ENCODE measurements at places on chromosomes 16 and 17.

DNA sequence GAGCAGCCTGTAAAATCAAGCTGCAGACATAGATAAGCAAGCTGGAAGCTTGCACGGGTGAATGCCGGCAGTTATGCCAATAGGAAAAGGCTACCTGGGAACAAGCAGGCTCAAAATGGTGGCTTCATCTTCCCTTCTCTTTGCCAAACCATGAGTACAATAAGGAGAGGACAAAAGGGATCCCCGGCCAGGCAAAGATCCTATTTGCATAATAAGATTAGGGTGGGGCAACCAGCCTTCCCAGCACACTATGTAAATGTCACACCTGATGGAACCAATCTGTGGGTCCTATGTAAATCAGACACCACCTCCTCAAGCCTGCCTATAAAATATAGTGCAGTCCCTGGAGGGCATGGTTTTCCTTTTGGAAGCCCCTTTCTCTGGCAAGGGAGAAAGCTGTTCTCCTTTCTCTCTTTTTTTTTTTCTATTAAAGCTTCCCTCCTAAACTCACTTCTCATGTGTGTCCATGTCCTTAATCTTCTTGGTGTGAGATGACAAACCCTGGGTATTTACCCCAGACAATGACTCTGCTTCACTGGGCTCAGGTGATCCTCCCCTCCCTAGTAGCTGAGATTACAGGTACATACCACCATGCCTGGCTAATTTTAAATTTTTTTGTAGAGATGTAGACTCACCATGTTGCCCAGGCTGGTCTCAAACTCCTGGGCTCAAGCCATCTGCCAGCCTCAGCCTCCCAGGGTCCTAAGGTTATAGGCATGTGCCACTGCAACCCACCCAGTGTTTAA is 44.2 kb downstream of the PSMD12 start:
- DNase-seq, result no peak

DNA sequence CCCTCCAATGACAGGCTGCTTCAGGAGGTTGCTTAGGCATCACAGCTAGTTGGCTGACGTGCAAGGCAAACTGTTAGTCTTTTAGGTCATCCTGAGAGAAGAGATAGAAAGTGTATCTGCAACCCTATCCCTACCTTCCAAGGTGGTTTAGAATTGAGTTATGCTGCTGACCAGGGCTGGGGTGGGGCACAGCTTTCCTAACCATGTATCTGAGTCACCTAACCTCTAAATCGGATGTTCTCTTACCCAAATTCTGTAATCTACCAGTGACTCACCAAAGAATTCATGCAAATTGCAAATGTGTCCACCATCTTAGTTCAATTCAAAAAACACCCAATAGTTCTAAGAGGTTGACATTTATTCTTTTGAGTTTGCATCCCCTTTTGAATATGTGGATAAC is 107.2 kb upstream of the DYNLRB2 start:
- DNase-seq, result no peak

DNA sequence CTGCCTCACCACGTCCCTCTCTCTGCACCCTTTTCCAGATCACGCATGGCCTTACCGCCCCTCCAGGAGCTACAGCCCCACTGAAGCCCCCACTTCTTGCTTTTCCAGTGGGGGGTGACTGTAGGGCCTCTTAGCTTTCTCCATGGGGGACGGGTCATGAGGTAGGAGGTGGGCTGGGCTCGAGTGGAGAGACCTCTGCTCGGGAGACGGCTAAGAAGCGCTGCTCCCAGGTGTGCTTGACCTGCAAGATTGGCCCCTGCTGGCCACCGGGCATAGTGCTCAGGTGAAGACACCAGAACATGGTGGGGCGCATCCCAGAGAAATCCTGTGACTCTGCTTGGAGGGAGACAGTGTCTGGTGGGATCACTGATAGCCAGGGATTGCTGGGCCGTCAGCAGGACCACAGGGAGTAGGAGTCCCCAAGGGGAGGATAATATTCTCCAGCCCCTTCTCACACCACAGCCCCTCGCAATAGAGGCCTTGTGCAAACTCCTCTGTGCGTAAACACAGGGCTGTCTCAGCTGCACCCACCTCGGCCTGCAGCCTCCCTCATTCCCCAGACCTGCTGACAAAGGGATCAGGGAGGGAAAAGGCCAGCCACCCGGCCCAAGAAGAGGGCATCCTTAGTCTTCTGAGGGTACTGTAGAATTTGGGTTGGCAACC is 8.9 kb upstream of the GALK1 start:
- DNase-seq, result no peak

DNA sequence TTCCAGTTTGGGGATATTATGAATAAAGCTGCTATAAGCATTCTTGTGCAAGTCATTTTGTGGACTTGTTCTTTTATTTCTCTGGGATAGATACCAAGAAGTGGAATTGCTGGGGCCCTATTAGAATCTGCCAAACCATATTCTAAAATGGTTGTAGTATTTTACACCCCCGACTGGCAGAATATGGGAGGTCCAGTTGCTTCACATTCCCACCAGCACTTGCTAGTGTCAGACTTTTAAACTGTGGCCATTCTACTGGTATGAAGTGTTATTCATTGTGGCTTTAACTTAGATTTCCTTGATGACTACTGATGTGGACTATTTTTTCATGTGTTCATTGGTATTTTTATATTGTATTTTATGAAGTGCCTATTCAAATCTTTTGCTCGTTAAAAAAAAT is 18.1 kb upstream of the NUP93 start:
- no peak for DNase-seq

- DNase-seq, result no peak
Observed at GRCh38 chr17:31609996-31610910, 218.8 kb downstream of the RAB11FIP4 start.

DNA sequence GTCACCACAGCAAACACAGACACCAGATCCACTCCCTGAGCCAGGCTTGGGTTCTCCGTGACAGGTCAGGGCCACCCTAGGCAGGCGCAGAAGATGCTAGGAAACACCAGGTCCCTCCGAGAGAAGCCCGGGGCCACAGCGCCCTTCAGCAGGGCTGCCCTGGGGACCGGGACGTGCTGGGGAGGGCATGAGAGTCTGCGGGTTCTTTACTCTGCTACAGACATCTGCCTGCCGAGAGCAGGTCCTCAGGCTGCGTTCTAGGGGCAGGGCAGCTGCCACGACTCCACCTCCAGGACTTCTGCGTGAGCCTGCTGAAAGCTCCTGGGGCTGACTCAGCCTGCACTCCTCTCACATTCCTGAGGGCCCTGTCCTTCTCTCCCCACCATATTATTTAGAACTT is 11.4 kb downstream of the MYLK3 start:
- no peak for DNase-seq

DNA sequence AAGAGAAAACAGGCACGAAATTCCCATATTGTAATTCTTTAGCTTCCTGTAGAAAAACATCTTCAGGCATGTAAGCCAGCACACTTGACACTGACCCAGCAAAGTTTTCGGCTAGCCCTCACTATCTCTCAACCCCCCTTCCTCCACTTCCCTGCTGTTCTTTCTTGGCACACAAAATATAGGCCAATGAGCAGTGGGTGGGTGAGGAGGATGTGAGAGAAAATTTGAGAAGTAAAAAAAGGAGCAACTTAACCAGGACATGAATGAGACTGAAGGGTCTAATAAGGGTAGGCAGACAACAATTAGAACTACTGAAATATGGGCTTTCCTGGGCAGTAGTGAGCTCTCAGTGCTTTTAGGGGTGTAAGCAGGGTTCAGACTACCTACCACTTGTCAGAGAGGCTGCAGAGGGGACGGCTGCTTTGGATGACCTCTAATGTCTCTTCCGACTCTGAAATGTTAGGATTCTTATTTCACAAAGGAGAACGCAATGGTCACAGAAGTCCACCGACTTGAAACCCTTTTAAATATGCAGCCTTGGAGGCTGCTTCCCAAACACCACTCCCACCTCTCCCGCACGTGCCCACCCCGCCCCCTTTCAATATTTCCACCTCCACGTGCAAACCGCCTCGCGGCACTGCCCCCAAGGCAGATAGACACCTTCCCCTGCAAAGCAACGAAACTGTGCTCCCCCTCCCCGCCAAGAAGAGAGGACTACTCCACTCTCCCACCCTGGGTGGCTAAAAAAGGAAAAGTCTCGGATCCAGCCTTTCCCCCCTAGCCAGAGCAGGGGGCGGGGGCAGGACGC is 889 bp downstream of the MBTD1 start:
- no peak for DNase-seq

DNA sequence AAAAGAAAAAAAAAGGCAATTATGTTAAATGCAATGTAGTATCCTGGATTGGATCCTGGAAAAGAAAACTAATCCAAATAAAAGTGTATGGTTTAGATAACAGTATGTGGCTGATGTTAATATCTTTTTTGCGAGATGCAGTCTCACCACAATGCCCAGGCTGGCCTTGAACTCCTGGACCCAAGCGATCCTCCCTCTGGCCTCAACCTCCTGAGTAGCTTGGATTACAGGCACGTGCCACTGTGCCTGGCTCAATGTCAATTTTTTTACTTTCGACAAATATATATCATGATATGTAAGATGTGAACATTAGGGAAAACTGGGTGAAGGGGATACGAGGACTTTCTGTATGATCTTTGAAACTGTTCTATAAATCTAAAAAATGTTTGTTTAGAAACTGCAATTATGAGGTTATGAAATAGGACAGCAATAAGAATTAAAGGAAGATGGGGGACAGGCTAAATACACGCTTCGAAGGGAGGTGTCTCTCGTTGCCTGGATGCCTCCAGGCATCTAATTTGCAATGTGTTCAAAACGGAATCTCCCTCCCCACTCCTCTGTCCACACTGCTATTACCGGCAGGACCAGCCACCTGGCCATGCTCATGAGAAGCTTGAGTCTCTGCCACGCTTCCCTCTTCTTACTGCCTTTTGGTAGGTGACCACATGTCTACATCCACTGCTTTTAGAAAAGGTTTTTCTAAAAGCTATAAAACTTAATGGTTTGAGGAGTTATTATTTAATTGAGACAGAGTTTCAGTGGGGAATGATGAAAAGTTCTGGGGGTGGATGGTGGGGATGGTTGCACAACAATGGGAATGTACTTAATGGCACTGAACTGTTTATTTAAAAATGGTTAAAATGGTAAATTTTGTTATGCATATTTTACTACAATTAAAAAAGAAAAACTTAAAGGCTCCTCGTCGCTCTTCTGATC is 15.2 kb downstream of the UBE2O start:
- no peak for DNase-seq

- DNase-seq, result no peak
Observed at GRCh38 chr17:67164302-67164701, 80.7 kb downstream of the HELZ start.

GRCh38 chr16:21953541-21953902 is 361 bp downstream of the UQCRC2 start:
- no peak for DNase-seq

DNA sequence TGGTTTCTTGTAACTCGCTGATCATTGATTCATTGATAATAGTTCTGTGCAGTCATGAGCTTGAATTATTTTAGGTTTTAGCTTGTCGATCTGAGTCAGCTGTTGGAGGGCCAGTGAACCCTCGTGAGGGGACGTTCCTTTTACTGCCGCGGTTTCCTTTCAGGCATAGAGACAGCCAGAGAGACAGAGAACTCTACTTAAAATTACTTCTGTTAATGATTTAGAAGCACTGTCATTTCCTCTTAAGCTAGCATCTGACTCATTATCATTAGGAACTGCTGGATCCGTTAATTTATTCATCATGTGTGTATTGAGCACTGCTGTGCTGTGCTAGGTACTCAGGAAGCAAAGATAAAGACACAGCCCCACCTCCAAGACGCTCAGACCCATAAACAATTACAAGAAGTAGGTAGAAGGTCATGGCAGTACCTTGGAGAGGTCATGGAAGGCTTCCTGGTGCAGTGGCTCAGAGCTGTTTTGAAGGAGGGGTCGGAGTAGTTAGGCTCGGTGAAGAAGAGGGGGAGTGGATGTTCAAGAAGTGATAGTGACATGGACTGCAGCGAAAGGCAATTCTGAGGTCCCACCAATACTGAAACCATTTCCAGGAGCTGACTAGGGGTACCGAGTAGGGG is 3.3 kb downstream of the PGS1 start:
- no peak for DNase-seq

- peak; percentile 28 for DNase-seq
Observed at GRCh38 chr16:11201498-11202259, 54.3 kb downstream of the SOCS1 start.

- DNase-seq, result peak; percentile 42
Observed at GRCh38 chr16:8751481-8752311, 45.7 kb downstream of the TMEM186 start.

DNA sequence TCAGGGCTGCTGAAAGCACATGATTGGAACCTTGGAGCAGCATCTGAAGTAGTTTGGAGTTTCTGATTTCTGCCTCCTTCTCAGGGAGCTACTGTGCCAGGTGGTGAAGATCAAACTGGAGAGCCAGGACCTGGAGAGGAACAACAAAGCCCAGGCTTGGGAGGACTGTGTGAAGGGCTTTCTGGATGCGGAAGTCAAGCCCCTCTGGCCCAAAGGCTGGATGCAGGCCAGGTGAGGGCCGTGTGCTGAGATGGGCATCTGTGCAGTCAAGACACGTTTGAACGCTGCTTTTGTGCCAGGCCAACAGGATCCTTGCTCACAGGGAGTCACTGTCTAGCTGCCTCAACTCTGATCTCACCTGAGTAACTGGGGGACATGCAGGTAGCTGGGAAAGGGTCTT is 23.8 kb downstream of the UBN1 start:
- no peak for DNase-seq

DNA sequence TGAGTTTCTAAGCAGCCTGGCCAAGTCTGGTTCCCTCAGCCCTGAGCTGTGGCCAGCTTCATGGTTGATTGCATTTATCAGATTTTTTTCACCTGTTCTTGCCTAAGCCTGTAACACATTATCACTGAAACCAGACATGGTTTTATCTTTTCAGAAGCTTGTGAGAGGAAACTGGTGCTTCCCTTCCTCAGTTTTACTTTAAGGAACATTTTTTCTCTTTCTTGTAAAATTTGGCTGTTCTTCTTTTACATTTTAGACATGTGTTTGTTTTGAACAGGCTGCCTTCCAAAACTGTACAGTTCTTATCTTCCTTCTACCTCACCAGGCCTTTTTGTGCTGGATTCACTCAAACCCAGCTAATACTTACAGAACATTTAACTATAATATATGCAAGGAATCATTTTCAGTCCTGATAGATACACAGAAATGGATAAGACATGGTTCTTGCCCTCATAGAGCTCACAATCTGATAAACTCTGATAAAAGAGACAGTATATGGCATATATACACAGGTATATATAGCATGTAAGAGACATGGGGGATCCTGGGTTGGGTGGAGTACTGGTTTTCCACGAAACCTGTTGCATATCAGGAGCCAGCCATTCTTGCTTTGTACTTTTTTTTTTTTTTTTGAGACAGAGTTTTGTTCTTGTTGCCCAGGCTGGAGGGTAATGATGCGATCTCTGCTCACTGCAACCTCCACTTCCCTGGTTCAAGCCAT is 44.5 kb downstream of the ZNRF1 start:
- no peak for DNase-seq

DNA sequence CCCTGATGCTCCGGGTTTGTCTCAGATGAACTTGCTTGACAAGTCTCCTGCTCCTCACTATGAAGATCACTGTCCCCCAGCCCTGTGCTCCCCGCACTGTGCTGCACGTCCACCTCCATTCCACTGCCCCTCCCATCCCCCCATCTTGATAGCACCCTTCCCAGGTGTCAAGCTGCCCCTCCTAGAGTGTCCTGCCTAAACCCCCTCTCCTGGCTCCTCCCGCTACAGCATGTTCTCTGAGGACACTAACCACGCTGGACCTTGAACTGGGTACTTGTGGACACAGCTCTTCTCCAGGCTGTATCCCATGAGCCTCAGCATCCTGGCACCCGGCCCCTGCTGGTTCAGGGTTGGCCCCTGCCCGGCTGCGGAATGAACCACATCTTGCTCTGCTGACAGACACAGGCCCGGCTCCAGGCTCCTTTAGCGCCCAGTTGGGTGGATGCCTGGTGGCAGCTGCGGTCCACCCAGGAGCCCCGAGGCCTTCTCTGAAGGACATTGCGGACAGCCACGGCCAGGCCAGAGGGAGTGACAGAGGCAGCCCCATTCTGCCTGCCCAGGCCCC is 18.5 kb downstream of the DEXI start:
- no peak for DNase-seq

All from non-pigmented ciliary epithelial cell (primary cell).